ENCODE measurements at places on chromosomes 13 and 19.

DNA sequence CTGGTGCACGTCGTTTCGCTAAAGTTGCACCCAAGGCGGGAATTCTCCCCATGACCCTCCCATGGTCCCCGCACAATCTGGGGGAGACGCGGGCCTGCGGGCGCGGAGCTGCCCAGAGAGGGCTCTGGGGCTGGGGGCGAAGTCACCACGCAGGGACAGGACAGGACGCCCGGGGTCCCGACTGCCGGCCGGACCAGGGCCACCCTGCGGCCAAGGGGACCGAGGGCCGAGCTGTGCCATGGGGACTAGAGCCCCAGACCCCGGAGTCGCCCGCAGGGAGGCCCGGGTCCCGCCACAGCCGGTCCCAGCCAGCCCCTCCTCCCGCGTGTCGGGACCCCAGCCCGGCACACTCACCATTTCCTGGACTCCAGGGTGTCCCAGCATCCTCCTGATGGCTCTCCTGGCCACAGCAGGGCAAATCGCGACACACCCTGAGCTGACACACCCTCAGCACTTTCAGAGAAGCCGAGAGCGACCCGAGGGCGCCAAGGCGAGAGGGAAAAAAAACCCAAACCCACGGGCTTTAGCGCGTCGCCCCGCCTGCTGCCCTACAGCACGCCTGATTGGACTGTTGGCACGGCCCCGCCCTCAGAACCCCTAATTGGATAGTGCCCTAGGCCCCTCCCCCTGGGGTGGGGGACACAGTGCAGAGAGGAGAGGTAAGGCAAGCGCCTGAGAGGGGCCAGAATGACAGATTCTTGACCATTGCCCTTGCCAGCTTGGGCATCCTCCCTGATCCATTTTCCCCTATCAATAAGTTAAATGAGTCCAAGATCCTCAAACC is 28.6 kb downstream of the ZNF44 start:
- no peak for DNase-seq

GRCh38 chr19:34171539-34171876 is 796 bp upstream of the LSM14A start:
- no peak for DNase-seq

GRCh38 chr19:44644402-44645016 is 799 bp downstream of the PVR start:
- DNase-seq: peak; percentile 64

DNA sequence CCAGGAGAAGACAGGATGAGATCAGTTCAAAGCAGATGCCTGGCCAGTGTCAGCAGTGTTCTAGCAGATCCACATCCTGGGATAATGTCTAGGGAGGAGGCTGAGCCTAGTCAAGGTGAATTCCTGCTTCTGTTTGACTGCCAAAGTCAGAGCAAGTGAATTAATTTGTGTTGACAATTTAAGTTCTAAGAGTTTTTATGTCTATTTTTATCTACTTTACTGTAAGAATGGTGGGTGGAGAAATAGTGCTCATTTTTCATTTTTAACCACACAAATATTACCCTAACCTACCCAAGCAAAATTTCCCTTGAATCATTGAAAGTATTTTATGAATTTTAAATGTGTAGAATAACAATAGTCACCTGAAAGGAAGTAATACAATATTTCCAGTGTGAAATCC is 207.6 kb upstream of the SLC10A2 start:
- no peak for DNase-seq

DNA sequence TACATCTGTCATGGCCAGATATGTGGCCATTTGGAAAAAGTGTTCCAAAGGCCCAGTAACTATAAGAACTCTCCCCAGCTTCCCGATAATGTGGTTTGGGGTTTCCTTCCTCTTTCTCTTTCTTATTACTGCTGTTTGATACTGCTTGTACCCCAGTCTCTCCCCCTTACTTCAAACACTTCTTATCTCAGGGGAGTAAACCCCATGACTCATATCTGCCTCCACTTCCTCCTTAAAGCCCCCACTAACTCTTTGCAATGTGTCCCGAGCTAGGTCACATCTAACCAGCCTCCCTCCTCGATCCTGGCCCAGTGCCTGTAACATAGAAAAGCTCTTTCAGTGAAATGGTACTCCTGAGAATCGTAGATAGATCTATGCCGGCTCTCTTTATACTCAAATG is 82.4 kb upstream of the STARD13 start:
- no peak for DNase-seq

- DNase-seq: no peak
These were observed 12.7 kb downstream of the C19orf12 start for GRCh38 chr19:29702161-29702962.

DNA sequence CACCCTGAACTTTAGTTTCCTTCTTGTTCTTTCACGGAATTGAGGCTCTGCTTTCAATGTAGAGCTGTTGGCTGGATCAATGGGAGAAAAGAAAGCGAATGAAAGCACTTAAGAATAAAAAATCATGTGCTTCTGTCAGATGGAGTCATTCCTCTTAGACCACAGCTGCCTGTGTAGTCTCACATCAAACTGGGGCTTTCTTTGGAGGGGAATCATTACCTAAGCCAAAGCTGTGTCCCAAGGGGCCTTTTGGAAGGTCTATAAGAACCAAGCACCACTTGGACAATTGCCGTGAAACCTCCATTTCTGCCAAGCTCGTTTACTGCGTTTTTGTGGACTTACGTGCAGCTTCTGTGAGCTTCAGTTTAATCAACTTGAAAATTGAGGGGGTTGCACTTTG is 44.2 kb upstream of the RNF113B start:
- no peak for DNase-seq

GRCh38 chr13:107407074-107407473 is 808.3 kb downstream of the LIG4 start:
- no peak for DNase-seq

DNA sequence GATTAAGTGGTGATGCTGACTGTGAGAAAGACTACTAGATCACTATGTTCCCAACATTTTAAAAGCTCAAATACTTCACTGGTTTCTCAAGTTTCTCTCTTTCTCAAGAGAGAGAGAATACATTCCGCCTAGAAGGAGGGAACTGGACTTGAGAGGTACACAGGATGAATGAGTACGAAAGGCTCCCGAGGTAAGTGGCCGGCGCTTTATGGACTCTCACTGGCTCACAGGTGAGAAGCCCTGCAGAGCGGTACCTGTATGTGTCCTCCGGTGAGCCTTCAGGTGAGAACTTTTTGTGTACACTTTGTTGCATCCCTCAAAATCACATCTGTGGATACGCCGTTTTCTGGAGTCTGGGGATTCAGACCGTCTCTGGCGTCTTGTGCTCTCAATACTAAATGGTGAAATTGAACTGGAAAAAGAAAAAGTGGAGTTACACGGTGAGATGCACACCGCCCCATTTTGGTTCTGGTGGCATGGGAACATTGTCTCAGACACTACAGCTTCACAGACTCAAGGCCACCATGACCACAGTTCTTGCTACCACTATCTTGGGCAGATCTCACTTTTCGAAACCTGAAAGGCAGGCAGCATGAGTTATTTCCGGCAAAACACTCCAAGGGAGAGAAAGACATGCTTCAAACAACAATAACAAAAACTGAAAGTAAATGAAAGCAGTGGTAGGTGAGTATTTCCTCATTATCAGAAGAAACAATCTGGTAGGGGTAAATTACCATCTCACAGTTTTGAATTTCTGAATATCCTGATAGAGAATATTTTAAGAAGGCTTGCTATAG is 418.9 kb downstream of the KLF12 start:
- no peak for DNase-seq

DNA sequence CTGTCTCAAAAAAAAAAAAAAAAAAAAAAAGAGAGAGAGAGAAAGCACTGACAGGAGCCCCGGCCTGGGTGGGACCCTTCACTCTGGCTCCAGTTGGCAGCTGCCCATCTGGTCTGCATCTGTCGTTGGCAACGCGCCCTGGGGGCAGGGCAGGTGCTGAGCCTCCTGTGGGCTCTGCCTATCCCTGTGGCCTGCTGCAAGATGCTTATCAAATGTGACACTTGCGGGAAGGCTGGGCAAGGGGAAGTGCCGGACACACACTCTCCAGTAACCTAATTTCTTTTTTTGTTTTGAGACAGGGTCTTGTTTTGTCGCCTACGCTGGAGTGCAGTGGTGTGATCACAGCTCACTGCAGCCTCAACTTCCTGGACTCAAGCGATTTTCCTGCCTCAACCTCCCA is 10.7 kb upstream of the KPTN start:
- DNase-seq: no peak

GRCh38 chr13:76440568-76440967 is 445.6 kb downstream of the KCTD12 start:
- no peak for DNase-seq

DNA sequence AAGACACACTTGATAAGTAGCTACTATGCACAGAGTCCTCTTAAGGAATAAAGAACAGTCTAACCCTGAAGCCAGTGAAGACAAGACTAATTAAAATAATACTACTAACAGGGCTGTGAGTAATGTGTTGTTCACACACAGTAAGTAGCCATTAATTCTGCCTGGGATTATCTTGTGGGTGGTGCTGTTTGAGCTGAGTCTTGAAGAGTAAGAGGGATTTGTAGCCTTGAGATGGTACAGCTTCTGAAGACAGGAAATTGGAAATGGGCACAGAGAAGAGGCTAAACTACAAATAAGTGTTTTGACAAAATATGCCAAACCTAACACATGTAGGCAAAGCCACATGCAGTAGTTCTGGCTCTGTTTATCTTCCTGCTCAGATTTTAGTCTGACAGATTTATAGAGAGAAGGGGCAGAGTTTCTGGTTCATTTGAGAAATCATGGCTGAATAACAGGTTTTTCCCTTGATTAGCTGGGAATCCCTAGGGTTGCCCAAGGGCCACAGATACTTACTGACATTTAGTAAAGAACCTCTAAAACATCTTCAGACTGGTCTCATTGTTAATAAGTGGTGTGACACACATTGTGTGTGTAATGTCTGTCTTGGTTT is 38.0 kb downstream of the ITGBL1 start:
- no peak for DNase-seq

GRCh38 chr19:20077791-20078463 is at the start of gene ZNF90:
Gene ZNF90 (plus strand): TSS chr19:20078000. CDS start chr19:20078133, 133 bp downstream.
- no peak for DNase-seq

GRCh38 chr19:39474139-39474620 is 6.5 kb upstream of the TIMM50 start:
- DNase-seq: peak; percentile 90

GRCh38 chr13:44050450-44051063 is 170.9 kb downstream of the LACC1 start:
- DNase-seq: no peak

All from HuH-7 (cell line).